ENCODE measurements at places on chromosomes 6 and 20.

GRCh38 chr6:136469154-136469553 is 81.1 kb downstream of the MAP7 start:
- no peak for DNase-seq
- no peak overlapping the region for H3K27ac ChIP-seq
- no peaks in the 10 kb centered on the region for H3K4me1 ChIP-seq
- no peaks in the 10 kb centered on the region for H3K27me3 ChIP-seq

- H3K36me3 ChIP-seq = no peaks in the 10 kb centered on the region
- H3K4me1 ChIP-seq = no peaks in the 10 kb centered on the region
- H3K27ac ChIP-seq = no peak overlapping the region
- DNase-seq = no peak
Measured at GRCh38 chr6:52022675-52023074, 64.7 kb downstream of the PKHD1 start.

DNA sequence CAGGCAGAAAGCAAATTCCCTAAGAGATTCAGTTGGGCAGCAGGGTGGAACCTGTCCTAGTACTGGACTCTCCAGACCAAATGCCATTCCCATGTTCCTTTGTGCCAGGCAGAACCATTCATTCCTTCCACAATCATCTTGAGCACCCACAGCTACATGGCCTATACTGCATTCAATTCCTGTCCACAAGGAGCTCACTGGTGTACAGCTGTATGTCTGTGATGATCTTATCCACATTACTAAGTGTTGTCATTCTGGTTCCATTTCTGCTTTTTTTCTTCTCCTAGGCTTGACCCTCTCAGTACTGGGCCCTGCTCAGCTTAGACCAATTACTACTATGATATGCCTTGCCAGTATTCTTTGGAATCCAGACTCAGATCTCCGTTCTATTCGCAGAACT is 27.5 kb downstream of the MAN1A1 start:
- H3K27ac ChIP-seq = no peak overlapping the region
- DNase-seq = no peak
- H3K36me3 ChIP-seq = peaks cover 8% of the 10 kb centered on the region
- peaks cover 9% of the 10 kb centered on the region for H3K4me1 ChIP-seq
- H3K27me3 ChIP-seq = peaks cover 3% of the 10 kb centered on the region

DNA sequence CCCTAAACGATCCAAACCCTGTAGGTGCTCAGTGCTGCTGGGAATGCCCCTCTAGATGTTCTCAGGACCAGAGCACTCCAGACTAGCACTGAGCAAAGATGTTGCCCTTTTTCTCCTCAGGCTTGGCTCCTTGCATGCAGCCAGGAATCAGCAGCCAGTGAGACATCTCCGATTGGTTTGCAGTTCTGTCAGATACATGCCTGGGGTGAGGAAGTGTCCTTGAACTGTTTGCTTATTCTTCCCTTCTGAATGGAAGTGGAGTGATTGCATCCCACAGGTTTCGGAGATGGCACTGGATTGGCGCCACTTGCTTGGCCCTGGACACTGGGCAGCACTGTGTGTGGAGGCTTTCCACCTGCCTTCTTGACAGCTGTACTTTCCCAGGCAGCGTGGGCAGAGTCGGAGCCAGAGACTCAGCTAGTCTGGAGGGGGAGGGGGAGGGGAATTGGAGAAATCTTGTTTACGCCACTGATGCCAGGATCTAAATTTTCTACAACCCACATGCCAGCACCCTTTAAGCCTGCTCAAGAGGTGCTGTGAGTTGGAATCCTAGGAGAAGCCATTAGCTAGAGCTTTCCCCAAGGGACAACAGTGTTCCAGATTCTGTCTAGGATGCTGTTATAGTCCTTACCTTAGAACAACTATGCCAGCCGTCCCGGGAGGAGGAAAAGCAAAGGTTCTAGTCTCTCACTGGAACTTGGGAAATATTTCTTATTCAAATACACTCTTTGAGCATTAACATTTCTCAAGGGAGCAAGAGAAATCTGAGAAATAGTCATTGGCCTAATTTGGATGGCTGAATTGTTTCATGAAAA is 49.2 kb upstream of the SASH1 start:
- no peak overlapping the region for H3K4me3 ChIP-seq
- H3K27me3 ChIP-seq = peaks cover 4% of the 10 kb centered on the region
- no peaks in the 10 kb centered on the region for H3K36me3 ChIP-seq
- DNase-seq = no peak

DNA sequence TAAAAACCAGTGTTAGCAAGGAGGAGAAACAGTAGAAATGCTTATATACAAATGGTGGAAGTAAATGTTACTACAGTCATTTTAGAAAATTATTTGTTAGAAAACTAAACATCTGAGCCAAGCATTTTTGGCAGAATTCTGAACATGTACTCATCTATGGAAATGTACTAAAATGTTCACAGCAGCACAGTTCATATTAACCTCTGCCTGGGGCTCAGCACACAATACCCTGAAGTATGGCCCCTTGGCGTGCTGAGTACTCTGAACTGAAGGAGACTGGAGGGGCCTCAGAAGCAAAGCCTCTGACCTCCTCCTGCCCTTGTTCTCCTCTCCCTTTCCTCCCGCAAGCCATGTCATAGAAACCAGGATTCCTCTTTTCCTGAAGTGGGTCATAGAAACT is 66.2 kb upstream of the RALGAPA2 start:
- H3K27me3 ChIP-seq = peaks cover 3% of the 10 kb centered on the region
- H3K4me3 ChIP-seq = no peak overlapping the region
- H3K27ac ChIP-seq = no peak overlapping the region
- DNase-seq = no peak

- DNase-seq = no peak
- peaks cover 3% of the 10 kb centered on the region for H3K36me3 ChIP-seq
- no peak overlapping the region for H3K4me3 ChIP-seq
- peaks cover 3% of the 10 kb centered on the region for H3K27me3 ChIP-seq
- H3K27ac ChIP-seq = no peak overlapping the region
Measured at GRCh38 chr6:33950891-33951889, 147.4 kb upstream of the MLN start.

GRCh38 chr6:45965007-45965406 is 50.7 kb downstream of the CLIC5 start:
- no peaks in the 10 kb centered on the region for H3K36me3 ChIP-seq
- peaks cover 5% of the 10 kb centered on the region for H3K27me3 ChIP-seq
- H3K4me3 ChIP-seq = no peak overlapping the region
- H3K4me1 ChIP-seq = peaks cover 1% of the 10 kb centered on the region

- H3K4me1 ChIP-seq = no peaks in the 10 kb centered on the region
- peaks cover 2% of the 10 kb centered on the region for H3K27me3 ChIP-seq
- H3K36me3 ChIP-seq = no peaks in the 10 kb centered on the region
- no peak overlapping the region for H3K27ac ChIP-seq
- no peak overlapping the region for H3K4me3 ChIP-seq
Measured at GRCh38 chr6:135651964-135652755, 154.6 kb upstream of the AHI1 start.

- no peaks in the 10 kb centered on the region for H3K36me3 ChIP-seq
- H3K27me3 ChIP-seq = peaks cover 2% of the 10 kb centered on the region
- DNase-seq = no peak
- no peak overlapping the region for H3K4me3 ChIP-seq
- H3K27ac ChIP-seq = no peak overlapping the region
- no peaks in the 10 kb centered on the region for H3K4me1 ChIP-seq
Measured at GRCh38 chr20:5973172-5973571, 22.7 kb downstream of the MCM8 start.

GRCh38 chr6:70557998-70558397 is 8.7 kb upstream of the SDHAF4 start:
- no peaks in the 10 kb centered on the region for H3K27me3 ChIP-seq
- no peaks in the 10 kb centered on the region for H3K36me3 ChIP-seq
- no peak overlapping the region for H3K4me3 ChIP-seq

GRCh38 chr6:159108426-159108985 is 60.7 kb upstream of the FNDC1 start:
- peaks cover 55% of the 10 kb centered on the region for H3K4me1 ChIP-seq
- peak overlapping the region; percentile 81 for H3K27ac ChIP-seq

GRCh38 chr6:123062670-123063069 is 66.6 kb downstream of the CLVS2 start:
- no peak overlapping the region for H3K27ac ChIP-seq
- no peaks in the 10 kb centered on the region for H3K27me3 ChIP-seq
- peaks cover 10% of the 10 kb centered on the region for H3K4me1 ChIP-seq
- no peak for DNase-seq
- H3K36me3 ChIP-seq = no peaks in the 10 kb centered on the region

DNA sequence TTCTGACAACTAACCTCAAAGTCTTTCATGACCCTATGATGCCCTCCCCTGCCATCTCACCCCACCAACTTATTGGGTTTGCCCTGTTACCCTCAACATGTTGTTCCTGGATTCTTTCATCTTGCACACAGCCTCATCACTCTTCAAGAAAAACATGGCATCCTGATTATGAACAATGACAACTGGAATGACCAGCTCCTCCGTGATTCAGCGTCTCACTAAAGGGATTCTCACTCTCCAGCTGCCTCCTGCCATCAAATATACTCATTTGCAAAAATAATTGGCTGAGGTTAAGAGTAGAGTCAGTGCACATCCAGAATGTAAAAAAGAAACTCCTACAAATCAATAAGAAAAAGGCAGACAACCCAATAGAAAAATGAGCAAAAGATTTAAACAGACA is 59.7 kb upstream of the MDGA1 start:
- H3K4me1 ChIP-seq = peaks cover 5% of the 10 kb centered on the region
- no peak overlapping the region for H3K27ac ChIP-seq
- no peak overlapping the region for H3K4me3 ChIP-seq
- H3K36me3 ChIP-seq = no peaks in the 10 kb centered on the region
- DNase-seq = no peak

DNA sequence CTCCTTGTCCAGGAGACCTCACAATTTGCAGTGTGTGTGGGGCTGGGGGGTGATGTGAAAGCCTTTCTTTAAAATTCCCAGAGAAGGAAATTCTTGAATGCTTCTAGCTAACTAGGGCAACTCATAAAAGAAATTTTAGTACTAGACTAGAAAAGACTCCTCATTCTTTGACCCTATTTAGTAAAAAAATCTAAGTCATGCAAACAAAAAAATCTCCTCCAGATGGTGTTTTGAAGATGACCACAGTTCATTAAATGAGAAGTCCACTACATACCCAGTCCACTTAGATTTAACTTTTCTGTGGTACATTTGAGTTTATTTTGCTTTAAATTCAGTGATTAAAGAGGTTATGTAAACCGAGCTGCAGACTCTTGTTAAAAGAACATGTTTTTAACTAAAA is 67.5 kb downstream of the NDUFAF5 start:
- no peak for DNase-seq
- peaks cover 3% of the 10 kb centered on the region for H3K4me1 ChIP-seq
- H3K4me3 ChIP-seq = no peak overlapping the region
- H3K27ac ChIP-seq = no peak overlapping the region
- H3K36me3 ChIP-seq = no peaks in the 10 kb centered on the region
- no peaks in the 10 kb centered on the region for H3K27me3 ChIP-seq

DNA sequence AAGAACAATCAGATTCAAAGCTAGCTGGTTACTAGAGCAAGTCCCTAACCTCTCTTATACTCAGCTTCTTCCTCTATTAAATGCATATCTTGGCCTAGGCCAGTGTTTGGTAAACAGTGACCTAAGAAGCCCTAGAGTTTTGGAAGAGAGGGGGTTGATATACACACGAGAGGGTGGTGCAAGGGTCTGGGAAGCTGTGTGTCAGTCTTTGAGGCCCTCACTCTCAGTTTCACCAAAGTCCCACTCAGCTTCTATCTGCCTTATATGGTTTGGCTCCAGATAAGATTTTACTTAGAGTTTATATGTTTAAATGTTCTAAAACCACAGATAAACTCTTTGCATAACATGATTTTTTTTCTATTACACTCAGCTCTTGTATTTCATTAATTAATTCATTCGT is 526.1 kb upstream of the BTBD3 start:
- no peaks in the 10 kb centered on the region for H3K4me1 ChIP-seq
- H3K27ac ChIP-seq = no peak overlapping the region
- no peak for DNase-seq

GRCh38 chr20:11686820-11687543 is 230.7 kb upstream of the BTBD3 start:
- H3K4me1 ChIP-seq = peaks cover 13% of the 10 kb centered on the region
- no peaks in the 10 kb centered on the region for H3K36me3 ChIP-seq
- DNase-seq = peak; percentile 26
- H3K4me3 ChIP-seq = peak overlapping the region; percentile 49
- H3K27ac ChIP-seq = no peak overlapping the region

DNA sequence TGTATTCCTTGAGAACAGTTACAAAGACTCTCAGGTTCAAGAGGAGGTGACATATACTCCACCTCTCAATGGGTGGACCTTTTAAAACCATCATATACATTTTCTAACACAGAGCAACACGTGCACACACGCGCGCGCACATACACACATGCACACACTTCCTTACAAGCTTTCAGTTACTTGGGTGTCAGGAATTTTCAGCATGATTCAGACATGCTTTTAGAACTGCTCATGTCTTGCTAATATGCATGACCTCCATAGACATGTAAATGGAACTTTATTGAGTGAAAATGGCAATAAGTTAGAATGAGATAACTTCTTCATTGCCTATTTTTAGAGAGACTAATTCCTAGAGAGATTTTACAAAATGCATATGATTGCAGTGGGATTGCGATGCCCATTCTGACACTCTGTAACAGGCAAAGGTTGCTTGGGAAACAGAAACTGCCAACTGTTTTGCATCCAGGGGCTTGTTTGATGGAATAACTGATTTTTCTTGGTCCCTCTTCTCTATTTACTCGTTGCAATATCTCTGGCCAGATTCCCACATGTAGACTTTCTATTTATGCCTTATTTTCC is 531.4 kb upstream of the RNF217 start:
- no peak for DNase-seq
- H3K4me3 ChIP-seq = no peak overlapping the region
- no peaks in the 10 kb centered on the region for H3K36me3 ChIP-seq
- H3K27ac ChIP-seq = no peak overlapping the region
- H3K4me1 ChIP-seq = no peaks in the 10 kb centered on the region

DNA sequence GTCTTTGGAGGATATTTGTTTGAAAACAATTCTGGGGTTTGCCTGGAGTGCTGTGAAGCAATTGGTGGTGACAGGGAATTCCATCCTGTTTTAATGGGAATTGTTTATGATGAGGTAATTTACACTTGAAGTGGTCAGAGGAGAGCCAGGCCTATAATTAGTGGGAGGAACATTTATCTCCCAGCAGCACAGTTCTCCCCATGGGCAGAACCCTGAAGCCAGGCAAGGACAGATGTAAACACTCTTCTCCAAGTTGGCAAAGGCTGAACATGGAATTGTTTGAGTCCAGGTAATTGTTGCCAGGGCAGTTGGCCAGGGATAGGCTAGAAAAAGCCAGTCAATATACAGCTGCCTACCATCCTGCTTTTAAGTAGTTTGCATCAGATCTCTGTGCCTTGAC is 789.7 kb downstream of the FRK start:
- no peak overlapping the region for H3K4me3 ChIP-seq
- no peak for DNase-seq
- H3K27ac ChIP-seq = no peak overlapping the region
- H3K4me1 ChIP-seq = no peaks in the 10 kb centered on the region
- no peaks in the 10 kb centered on the region for H3K36me3 ChIP-seq
- H3K27me3 ChIP-seq = no peaks in the 10 kb centered on the region

All from endothelial cell (in vitro differentiated cells).